Stimulated activated CD4-positive, alpha-beta T cell treated with anti-CD3 and anti-CD28 coated beads, Interleukin-4, amount 100 ng/mL, for 1 hour (primary cell): ENCODE measurements at places on chromosomes 6 and 20.

DNA sequence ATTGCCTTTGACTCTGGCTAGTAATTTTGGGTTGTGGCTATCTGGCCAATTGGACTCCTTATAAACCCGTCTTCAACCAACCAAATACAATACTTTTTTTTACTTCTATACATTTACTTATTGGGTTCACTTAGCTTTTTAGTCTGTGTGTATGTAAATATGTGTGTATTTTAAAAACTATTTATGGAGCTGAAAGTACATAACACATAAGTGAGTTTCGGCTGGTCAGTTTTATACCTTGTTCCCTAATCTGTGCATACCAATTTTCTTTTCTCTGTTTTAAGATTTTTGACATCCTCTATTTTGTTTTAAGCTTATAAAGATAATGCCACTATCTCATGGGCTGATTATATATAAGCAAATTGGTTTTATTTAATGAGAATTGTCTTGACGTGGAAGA is 129.5 kb downstream of the LRRC1 start:
- DNase-seq: no peak

DNA sequence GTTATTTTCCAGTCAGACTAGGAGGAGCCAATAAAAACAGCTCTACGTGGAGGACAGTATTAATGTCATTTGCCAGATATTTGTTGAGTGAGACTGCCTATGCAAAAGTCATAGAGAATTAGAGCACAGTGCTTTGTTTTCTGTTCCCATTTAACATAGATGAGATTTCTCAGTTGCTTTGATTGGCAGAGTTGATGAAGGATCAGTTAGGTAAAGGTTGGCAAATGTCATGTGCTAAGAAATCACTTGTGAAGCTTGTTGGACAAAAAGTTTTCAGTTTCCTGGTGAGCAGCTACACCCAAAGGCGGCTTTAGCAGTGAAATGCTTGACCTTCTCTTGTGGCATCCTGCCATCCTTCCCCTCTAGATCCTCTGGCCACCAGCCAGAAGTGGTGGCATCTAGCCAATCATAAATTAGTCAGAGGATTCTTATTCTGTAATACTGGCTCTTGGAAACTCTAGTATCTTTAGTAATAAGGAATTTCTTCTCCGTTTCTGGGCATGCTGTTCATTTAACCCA is 37.0 kb downstream of the BCKDHB start:
- no peak for DNase-seq

DNA sequence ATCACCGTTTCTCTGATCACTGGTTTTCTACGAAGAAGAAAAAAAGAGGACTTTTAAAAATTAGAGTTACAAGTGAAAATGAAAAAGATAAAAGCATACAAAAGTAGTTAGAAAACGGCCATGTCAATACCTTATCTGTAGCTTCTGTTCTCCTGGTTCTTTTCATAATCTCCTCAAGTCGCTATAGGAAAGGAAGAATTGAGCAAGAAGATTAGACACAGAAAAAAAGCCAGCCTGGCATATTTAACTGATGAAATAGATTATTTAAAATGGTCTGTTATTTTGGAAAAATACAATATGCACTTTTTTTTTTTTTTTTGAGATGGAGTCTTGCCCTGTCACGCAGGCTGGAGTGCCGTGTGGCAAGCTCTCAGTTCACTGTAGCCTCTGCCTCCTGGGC is 70.2 kb upstream of the BCLAF1 start:
- DNase-seq: no peak

DNA sequence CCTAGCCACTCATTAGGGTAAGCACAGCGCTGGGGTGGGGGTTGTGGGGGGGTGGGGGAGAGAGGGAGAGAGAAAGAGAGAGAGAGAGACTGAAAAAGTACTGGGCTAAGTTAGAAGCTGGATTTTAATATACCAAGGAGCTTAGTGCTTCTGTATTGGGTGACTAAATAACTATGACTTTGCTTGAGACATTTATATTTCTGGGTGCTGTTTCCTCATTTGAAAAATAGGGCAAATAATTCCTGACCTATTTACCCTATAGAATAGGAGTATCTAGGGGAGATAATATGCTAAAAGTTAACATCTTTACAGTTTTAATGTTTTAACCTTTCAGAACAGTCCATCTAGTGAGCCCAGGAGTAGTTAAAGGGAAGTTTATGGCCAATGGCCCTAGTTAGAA is 7.7 kb downstream of the NKAIN2 start:
- no peak for DNase-seq

GRCh38 chr20:21994203-21994602 is 288.7 kb downstream of the PAX1 start:
- no peak for DNase-seq

GRCh38 chr20:25586877-25587276 is 1.5 kb upstream of the NINL start:
- DNase-seq: no peak
